H54 (cell line): ENCODE measurements at places on chromosomes 12 and 14.

GRCh38 chr14:91375720-91376452, 41.7 kb downstream of the CCDC88C start:
- DNase-seq = no peak

- DNase-seq = no peak
These were observed 2.4 kb upstream of the KRT84 start for GRCh38 chr12:52387859-52388258.

DNA sequence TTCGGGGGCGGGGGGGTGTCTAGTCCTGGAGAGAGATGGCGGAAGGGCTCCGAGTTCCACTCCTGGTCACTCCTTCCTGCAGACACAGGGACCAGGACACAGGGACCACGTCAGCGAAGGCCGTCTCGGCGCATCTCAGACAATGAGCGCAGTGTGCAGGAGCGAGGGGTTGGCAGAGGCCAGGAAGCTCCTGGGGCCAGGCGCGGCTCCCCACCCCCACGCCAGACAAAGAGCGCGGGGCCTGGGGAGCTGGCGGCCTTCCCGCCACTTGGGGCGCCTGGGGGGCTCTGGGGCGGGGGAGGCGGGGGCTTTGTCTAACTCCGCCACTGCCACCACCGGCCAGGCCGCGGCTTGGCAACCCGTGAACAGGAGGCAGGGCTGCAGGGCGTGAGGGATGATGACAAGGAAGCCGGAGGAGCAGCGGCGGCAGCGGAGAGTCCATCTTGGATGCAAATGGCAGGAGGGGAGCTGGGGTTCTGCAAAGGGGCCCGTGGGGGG, 2.2 kb downstream of the CDK2AP1 start:
- no peak for DNase-seq

DNA sequence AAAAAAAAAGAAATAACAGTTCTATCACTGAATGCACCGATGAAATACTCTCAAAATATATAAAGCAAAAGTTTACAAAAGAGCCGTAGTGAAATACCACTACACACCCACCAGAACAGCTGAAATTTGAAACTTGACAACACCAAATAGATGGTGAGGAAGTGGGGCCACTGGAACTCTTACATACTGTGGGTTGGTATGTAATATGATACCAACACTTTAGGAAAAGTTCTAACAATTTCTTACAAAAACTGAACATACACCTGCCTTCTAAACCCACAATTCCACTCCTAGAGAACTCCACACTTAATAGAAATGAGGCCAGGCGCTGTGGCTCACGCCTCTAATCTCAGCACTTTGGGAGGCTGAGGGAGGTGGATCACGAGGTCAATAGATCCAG, 14.1 kb downstream of the EIF5 start:
- no peak for DNase-seq

GRCh38 chr12:101671157-101671791, 26.2 kb upstream of the CHPT1 start:
- no peak for DNase-seq

- no peak for DNase-seq
These were observed 6.7 kb upstream of the HOXC6 start for GRCh38 chr12:54021432-54022013.

- DNase-seq = peak; percentile 18
These were observed 446 bp downstream of the PPP1R12A start for GRCh38 chr12:79934281-79935020.

GRCh38 chr12:71057330-71057729, 100.5 kb downstream of the TSPAN8 start:
- DNase-seq = no peak

- no peak for DNase-seq
These were observed 334.1 kb downstream of the ALG10 start for GRCh38 chr12:34356233-34356987.

DNA sequence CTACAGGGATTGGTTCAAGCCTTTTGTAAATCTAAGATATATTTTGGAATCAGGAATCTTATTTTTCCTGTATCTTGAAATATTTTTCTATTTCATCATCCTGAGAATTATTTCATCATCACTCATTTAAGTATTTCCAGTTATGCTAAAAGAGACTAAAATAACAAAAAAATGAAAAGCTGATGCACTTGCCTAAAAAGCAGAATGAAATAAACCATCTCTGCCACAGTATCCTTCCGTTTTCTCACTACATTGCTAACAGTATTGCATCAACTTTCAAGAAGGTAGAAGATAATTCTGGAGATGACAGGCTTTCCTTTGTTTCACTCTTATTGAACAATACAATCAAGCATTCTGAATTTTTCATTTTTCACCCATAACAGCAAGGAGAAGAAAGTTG, 31.1 kb upstream of the EIF5 start:
- no peak for DNase-seq

DNA sequence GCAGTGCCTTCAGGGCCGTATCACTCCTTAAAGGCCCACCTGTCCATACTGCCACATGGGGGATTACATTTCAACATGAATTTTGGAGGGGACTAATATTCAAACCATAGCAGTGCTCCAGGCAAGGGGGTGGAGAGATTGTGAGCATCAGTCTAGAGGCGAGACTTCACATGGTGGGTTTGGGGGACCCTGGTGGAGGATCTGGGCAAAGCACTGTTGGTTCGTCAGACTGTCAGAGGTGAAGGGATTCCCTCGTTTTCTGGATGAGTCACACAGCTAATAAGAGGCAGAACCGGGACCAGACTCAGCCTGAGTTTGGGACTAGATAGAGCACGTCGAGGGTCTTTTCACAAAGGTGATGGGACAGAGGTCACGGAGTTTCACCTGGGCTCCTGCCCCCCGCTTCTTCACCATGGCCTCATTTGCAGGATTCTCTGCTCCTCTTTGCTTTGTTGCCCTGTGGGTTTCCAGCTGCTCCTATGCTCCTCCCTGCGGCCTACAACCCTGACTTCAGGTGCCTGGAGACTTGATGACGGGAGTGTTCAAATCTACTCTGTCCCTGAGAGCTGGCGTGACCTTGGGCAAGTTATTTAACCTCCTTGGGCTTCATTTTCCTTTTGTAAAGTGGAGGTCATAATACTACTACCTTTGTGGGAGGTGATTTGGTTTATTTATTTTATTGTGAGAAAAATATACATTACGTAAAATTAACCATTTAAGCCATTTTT, 41.5 kb downstream of the TEAD4 start:
- no peak for DNase-seq

DNA sequence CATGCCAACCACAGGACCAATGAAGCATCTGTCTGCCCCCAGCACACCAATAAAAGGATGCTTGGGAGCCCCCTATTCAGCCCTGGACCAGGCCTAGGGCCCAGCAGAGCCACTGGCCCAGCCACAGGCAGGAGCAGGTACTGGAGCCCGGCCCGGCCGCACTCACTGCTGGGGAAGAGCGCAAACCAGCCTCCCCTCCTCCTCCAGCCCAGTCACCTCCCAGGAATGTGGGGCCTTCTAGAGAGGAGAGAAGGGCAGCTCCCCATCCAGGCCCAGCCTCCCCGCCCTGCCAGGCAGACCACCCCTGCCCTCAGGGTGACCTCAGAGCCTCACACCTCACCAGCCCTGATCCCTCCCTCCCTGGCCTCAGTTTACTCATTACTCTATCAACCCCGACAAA, 56.2 kb downstream of the CCNK start:
- DNase-seq = peak; percentile 86

DNA sequence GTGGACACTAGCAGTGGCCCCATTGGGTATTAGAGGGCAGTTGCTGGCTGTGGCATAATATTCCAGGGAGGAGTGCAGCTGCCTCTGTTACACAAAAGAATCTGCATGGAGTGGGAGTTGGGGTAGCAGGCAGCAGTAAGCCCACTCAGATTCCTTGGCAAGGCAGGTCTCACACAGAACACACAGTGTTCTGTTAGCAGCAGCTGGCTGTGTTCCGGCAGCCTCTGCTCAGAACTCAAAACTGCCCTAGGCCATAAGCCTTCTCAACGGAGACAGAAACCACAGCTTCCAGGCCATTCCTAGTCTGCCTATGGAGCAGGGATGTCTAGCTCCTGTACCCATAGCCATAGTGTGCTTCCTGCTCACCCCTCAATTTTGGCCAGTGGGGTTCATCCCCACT, 1085.4 kb downstream of the SLC6A15 start:
- DNase-seq = no peak

- no peak for DNase-seq
These were observed 38.9 kb downstream of the PPP4R4 start for GRCh38 chr14:94213021-94213420.

GRCh38 chr12:64672925-64673409, 62.7 kb downstream of the RASSF3 start:
- no peak for DNase-seq

GRCh38 chr12:108063192-108063591, 65.9 kb upstream of the WSCD2 start:
- DNase-seq = no peak

GRCh38 chr12:118064608-118065007, 3.6 kb upstream of the WSB2 start:
- no peak for DNase-seq

DNA sequence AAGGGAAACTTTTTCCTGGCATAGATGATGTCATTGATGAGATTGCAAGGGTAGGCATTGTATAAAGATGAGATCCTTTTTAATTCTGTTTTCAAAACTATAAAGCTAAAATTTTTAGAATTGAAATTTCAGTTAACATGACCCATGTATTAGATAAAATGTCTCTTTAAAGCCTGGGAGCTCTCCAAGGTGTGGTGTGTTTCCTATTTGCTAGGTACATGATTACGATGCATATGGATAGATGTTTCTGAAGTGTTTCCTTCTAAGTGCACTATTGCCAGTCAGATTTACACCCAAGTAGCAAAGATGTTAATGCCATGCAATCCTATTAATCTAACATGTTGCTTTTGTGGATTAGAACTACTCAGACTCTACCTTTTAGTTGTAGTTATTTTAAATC, 834.7 kb downstream of the DIO2 start:
- no peak for DNase-seq

GRCh38 chr14:100614803-100615202, 27.6 kb upstream of the BEGAIN start:
- DNase-seq = no peak

DNA sequence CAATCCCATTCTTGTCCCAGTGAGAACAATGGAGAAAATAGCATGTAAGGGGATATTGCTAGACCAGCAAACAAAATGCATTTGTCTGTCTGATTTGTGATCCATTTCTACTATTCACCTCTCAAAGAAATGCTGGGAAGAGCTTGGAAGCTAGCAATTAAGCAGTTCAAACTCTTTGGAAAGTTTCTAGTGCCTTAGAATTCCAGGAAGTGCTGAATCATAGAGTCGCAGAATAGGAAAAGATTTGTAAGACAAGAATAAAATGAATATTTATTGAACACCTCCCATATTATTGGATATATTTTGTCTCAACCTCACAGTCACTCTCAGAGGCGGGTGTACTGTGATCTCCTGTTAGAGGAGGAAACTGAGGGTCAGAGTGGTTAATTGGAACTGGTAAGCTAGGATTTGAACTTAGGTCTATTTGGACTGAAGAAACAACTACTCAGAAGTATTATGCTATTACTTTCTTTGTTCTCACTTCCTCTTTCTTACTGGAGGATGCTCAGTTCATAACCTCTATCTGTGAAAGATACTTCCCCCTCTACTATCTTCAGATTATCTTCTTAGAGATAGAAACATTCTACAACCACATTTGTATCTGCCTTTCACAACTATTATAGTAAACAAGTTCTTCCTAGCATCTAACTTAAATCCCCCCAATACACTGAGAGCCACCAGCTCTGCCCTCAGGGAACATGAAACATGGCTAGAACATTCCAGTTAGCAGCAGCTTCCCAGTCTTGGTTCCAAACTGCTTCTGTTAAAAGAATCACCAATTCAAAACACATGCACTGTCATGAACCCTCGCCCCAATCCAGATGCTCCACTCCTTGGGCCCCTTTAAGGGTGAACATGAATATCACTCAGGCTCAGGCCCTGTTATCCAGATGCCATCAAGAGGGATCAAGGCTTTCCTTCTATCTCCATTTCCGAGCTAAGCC, 64.2 kb downstream of the DRAM1 start:
- DNase-seq = no peak

DNA sequence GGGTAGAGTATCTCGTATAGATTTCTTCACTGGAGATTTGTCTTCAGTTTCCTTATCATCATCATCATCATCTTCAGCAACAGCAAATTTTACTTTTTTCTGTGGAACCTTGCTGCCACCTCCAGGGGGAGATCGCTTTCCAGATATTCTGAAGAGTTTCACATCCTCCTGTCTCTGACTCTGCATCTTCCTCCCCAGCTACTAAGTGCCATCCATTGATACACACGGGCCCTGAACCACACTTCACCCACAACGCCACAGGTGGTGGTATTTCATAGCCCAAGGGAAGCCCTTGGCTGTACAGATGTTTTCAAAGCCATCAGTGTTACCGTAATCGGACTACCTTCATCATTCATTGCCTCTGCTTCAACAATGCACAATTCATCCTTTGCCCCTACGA, 82.2 kb downstream of the PPP2R5C start:
- no peak for DNase-seq

DNA sequence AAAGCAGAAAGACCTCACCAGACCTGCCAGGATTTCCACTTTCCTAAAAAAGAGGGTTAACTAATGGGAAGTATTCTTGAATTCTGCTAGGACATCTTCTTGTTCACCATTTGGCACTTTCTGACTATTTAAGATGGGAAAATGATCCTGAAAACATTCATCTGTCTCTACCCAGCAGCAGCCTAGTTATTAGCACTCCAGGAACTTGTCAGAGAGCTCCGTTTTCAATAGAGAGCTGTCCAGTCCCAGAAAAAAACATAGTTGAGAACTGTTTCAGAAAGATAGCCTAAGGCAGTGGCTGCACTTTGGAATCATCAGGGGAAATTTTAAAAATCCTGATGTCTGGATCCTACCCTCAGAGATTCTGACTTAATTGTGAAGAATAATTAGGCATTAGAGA, 22.1 kb upstream of the CEP83 start:
- no peak for DNase-seq

DNA sequence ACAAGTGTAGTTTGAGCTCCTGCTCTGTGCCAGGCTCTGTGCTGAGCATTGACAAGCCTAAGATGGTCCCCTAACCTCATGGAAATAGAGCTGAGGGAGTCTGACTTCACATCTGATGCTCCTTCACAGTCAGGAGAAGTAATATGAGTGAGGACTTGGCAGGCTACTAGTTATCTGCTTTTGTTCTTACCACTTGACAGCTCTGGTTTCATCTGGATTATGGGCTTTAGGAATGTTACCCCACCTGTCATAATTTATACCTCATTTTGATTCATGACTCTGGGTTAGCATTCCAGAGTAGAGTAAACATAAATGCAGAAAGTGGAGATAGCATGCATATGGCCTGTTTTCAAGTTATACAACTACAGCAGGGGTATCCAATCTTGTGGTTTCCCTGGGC, 40.5 kb downstream of the ATP6V1D start:
- DNase-seq = no peak

- DNase-seq = no peak
These were observed 742.5 kb upstream of the MDGA2 start for GRCh38 chr14:48417715-48418500.

DNA sequence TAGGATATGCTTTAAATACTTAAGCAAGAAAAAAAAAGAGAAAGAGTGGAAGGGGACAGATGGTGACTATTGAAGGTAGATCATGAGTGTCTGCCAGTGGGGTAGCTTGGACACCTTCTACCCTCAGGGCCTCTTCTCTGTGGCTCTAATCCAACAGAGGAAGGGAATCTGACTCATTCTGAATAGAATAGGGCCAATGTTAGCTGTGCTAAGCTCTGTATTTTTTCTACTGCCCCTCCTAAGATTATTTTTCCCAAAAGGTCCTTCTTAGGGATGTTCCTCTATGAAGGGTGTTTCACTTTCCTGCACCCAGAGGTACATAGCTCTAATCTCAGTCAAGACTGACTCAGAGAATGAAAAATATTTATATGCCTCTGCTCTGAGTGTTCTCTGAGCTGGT, 25.6 kb downstream of the UNC79 start:
- no peak for DNase-seq
